ENCODE measurements at places on chromosomes 13 and 19.

- no peak for DNase-seq
Observed at GRCh38 chr13:20877902-20878301, 24.6 kb downstream of the XPO4 start.

GRCh38 chr13:33127009-33127551 lies 110.9 kb downstream of the KL start:
- no peak for DNase-seq

- no peak for DNase-seq
Observed at GRCh38 chr19:55676383-55676782, 1.4 kb downstream of the EPN1 start.

DNA sequence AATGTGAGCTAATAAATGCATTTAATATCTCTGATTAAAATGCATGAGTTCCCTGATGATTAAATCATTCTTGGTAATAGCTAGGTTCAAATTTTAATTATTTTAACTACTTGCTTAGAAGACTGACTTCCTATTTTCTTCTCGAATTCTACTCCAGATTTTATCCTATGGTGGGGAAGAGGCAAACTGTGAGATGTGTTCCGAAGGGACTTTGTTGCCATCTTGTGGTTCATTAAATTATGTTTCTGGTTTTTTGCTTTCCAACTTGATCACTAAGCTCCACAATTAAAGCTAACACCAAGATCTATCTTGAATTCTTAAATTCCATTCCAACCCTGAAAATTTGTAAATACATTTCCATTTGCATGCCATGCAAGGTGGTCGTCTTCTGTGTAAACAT lies 538.4 kb upstream of the PCDH20 start:
- DNase-seq: no peak

- DNase-seq: no peak
Observed at GRCh38 chr19:55261671-55262126, 2.9 kb upstream of the PPP6R1 start.

DNA sequence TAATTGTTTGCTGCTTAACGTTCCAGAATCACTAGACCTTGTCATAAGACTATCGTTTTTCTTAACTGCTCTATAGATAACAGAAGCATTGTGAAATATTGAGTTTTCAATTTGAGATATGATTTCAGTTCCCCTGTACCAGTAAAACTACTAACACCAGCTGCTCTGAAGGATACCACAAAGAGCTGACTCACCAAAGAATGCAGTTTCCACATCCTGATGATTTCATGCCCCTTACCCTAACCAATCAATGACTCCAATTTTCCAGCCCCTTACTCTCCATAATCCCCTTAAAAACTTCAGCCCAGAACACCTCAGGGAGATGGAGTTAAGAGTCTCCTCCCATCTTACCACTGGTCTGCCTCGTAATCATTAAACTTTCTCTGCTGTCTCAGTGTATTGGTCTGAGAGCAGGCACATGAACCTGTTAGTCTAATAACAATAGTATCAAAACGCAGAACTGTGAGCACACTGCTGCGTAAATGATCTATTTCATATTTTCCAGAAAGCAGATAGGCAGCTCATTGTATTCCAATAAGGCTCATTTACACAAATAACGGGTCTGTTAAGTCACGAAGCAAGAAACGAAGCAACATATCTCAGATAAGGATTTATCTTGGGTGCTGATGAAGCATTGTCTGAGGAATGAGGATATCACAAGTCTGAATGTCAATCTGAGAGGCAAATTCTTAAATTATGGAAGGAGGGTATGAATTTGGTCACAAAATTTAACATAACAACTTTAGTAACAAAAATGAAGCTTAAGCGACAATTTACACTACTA lies 14.1 kb upstream of the CCNA1 start:
- no peak for DNase-seq

GRCh38 chr13:36453516-36453915 lies 21.2 kb downstream of the CCNA1 start:
- no peak for DNase-seq

GRCh38 chr13:98959786-98960605 lies 17.9 kb downstream of the DOCK9 start:
- no peak for DNase-seq

GRCh38 chr19:46654621-46655152 lies 6.3 kb downstream of the DACT3 start:
- DNase-seq: no peak

DNA sequence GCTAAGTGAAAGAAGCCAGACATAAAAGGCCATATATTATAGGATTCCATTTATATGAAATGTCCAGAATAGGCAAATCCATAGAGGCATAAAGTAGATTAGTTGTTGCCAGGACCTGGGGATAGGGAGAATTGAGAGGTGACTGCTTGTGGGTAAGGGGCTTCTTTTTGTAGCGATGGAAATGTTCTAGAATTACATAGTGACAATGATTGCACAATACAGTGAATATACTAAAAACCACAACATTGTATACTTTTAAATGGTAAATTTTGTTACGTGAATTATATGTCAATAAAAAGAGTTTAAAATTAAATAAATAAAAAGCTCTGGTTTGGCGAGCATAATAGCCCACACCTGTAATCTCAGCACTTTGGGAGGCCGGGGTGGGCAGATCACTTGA lies 486.8 kb downstream of the KLF12 start:
- no peak for DNase-seq

- no peak for DNase-seq
Observed at GRCh38 chr13:41562083-41562482, 104.7 kb downstream of the RGCC start.

- no peak for DNase-seq
Observed at GRCh38 chr13:109271555-109272541, 514.5 kb downstream of the IRS2 start.

- no peak for DNase-seq
Observed at GRCh38 chr13:102012299-102013293, 389.3 kb downstream of the FGF14 start.

DNA sequence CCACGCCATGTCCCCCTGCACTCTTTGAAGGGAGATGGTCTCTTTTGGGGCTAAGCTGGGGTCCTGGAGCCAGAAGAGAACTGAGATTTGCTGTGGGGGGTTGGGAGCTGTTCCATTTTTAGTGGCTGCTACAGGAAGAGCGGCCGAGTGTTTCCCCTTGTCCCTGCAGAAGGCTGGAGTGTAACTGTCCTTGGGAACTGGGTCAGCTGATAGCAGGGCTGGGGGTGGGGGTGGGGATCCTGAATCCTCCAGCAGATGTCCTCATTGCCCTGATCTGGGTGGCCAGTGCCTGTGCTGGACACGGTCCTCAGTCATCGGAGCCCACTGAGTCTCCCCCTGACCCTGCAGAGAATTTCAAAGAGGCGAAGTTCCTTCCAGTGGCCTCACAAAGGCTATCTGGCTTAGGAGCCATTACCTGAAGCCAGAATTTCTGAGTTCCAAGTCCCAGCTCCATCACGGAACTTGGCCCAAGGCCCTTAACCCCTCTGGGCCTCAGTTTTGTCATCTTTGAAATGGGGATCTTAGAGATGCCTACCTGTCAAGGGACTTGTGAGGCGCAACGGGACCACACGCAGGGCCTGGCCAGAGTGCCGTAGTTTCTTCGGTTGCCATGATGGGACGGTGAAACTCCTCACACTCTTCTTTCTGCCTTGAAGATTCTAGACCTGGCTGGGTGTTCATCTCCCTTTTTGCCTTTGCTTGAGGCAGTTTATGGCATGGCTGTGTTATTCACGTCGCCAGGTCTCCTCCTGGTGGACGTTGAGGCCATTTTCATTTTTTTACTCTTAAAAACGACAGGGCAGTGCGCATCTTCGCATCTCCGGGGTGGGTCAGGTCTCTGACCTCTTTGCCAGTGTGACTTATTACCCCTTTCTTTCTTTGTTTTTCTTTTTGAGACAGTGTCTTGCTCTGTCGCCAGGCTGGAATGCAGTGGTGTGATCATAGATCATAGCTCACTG lies 51.9 kb downstream of the DNM2 start:
- no peak for DNase-seq

DNA sequence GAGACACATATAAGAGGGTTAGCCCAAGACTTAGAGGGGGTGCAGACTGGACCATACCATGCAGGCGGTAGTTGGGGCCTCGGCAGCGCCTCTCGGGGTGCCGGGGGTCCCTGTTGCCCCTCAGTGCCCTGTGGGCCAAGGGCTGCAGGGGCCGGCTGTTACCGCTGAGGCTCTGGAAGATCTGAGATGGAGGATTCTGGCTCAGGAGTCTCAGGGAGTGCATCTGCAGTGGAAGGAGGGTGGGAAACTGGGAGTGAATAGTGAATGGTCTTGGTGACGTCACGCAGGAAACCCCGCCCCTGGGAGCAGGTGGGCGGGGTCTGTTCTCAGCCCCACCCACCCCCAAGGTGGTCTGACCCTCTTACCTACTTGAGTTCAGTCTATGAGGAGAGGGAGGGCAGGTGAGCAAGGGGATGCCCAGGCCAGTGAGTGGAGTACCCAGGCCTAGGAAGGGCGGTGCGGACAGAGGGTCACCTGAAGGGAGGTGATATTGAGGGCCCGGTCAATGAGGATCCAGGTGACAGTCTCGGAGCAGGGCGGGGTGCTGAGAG lies 1.7 kb upstream of the DBP start:
- no peak for DNase-seq

DNA sequence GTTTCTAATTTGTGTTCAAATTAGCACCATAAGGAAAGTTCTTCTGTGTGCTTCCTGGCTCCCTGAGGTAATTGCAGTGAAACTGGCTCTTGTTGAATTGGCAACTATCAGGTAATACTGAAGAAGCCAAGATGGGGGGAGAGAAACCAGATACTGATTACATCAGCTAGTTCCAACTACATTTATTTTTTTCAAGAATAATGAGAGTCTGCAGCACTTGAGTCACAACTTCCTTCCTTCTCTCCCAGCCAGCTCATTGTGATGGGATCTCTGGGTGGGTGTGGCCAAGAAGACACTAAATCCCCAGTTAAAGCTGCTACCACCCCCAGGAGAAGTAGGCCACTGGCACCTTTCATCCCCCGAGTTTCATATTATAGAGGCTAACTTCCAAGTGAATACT lies 100.7 kb upstream of the RXFP2 start:
- no peak for DNase-seq

GRCh38 chr19:34732612-34733211 lies 1.3 kb upstream of the ZNF181 start:
- no peak for DNase-seq

- DNase-seq: no peak
Observed at GRCh38 chr13:40963927-40964326, 55.2 kb downstream of the ELF1 start.

DNA sequence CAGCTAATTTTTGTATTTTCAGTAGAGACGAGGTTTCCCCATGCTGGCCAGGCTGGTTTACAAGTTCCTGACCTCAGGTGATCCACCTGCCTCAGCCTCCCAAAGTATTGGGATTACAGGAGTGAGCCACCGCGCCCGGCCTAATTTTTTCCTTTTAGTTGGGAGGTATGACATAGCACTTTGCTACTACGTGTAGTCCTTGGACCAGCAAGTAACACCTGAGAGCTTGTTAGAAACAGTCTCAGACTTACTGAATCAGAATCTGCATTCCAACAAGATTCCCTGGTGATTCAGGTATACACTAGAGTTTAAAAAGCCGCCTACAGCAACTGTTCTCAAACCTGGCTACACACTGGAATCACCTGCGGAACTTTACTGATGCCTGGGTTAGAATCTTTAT lies 1.8 kb upstream of the FARP1 start:
- no peak for DNase-seq

DNA sequence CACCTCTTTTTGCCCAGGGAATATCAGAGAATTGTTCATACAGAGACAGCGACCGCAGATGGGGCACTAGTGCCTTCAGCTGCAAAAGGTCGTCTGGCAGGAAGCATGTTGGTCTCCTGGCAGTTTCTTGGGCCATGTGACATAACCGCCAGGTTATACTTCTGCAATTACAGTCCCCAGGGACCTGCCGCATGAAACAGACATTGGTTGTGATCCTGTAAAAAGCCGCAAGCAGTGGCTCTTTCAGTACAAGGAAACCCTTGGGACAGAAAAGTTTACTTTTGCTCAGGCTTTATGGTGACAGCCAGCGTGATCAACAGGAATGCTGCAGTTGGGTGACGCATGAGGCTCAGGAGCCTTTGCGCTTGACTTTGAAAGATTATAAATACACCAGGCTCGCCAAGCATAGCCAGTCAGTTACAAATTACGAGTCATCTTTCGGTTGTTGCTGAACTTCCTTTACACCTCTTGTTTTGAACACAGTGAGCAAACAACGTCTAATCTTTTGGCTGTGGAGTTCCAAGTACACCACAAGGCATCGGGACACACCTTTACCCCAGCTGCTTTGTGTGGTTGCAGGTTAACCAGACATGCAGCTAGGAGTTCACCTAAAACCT lies 50.5 kb upstream of the UBE2L5 start:
- peak; percentile 65 for DNase-seq

GRCh38 chr19:39127812-39128515 lies 2.4 kb downstream of the PAK4 start:
- DNase-seq: no peak

DNA sequence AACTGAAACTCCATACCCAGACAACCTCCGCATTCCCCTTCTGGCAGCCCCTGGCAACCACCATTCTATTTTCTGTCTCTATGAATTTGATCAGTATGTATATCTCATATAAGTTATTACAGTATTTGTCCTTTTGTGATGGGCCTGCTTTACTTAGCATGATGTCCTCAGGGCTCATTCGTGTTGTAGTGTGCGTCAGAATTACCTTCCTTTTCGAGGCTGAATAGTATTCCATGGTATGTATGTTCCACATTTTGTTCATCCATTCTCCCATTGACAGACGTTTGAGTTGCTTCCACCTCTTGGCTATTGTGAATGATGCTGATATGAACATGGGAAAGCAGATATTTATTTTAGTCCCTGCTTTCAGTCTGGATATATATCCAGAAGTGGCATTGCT lies 5.0 kb downstream of the PLEKHF1 start:
- no peak for DNase-seq
